ENCODE measurements at places on chromosomes 7 and 10.

GRCh38 chr7:75772081-75773077 is at the start of gene CCL26:
Gene CCL26 (minus strand): TSS chr7:75772211. CDS start chr7:75772176, 35 bp downstream.
- DNase-seq, result no peak

DNA sequence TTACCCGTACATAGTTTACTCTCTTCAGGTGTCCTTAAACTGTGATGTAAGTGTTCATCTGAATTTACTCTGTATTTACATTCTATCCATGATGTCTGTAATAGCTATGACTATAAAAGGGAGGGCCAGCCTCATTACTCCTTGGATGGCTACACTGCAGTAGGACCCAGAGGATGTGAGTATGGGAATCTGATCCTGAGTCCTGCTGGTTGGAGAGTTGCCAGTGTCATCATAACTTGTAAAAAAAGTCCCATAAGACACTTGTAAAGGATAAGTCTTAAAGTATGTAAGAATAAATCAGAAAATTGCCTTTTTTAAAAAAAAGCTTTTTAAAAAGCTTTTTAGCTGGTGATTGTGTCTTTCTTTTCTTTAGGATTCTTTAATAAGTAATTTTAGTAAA is 95.4 kb downstream of the PPP1R9A start:
- no peak for DNase-seq

- DNase-seq, result no peak
Observed at GRCh38 chr7:93178213-93178612, 30.0 kb upstream of the SAMD9L start.

GRCh38 chr7:147584771-147585193 is 1005.8 kb upstream of the C7orf33 start:
- DNase-seq, result no peak

GRCh38 chr7:150852371-150852905 is at the start of gene AOC1:
Gene AOC1 (plus strand): TSS chr7:150852517. CDS start chr7:150856471, 3,954 bp downstream.
- no peak for DNase-seq

DNA sequence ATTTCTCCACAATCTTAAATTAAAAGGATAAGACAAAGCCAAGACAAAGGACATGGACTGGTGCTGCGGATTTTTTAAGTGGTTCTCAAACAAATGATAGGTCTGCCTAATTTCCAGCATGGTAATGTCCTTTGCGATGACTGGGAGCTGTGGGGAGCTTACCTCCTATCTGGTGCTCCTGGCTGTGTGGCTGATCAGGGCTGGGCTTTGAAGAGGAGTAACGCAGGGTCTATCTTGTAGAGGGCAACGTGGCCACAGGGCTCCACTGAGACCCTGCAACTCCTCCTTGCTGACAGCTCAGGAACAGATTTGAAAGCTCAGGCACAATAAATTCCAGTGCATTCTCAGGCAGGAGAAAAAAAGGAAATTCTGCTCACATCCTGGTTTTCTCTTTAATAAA is 103.1 kb upstream of the SFMBT2 start:
- no peak for DNase-seq

GRCh38 chr7:158357898-158358821 is 229.5 kb downstream of the PTPRN2 start:
- DNase-seq, result no peak

- no peak for DNase-seq
Observed at GRCh38 chr10:119734396-119735332, 8.8 kb downstream of the INPP5F start.

GRCh38 chr7:47792521-47793121 is 155.6 kb downstream of the PKD1L1 start:
- DNase-seq, result no peak

DNA sequence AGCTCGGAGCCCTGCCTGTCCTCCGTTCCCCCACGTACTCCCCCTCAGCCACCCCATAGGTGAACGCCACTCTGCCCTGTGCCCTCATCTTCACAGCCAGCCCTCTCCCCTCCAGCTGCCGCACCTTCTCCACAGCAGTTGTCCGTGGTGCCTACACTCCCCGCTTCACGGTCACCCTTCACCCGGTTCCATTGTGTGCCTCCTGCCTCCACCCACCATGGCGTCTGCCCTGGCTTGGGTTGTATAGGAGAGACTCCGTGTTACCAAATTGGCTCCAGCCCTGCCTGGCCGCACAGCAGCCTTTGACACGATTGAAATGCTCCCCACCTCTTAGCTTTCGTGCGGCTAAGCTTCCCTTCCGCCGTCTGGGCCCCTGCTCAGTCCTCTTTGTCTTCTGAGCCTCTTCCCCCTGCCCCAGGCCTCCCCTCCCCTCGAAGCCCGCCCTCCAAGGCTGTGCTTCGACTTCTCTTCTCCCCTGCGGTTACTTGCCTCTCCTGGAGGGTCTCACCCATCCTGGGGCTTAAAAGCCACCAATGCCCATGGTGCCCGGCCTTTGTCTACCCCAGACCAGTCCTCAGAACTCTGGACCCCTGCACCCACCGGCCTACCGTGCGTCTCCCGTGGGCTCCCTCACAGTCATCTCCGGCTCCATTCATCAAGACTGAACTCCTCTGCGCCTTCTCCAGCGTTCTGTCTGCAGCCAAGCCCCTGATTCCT is 18.5 kb upstream of the NODAL start:
- DNase-seq, result no peak

- no peak for DNase-seq
Observed at GRCh38 chr10:104735036-104735756, 94.1 kb downstream of the SORCS3 start.

- DNase-seq, result no peak
Observed at GRCh38 chr7:113142385-113143119, 24.2 kb upstream of the SMIM30 start.

DNA sequence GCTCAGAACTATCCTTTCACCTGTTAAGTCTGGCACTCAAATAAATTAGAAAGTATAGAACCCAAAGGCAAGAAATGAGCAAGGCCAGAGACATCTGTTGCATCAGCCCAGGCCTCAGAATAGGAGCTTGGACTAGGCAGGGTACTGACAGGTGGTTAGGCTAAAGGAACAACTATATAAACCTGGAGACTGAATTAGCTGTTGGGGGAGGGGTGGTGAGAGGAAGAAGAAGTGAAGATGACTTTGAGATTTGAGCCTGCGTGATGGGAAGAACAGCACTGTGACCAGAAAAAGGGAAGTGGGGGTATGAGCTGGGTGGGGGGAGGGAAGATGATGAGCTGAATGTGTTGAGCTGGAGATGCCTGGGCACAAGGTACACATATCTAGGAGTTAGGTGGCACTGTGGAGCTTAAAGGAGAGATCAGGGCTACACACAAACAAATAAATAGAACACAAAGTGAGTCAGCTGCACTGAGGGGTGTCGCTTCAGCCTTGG is 244.7 kb downstream of the PTEN start:
- DNase-seq, result peak; percentile 71

DNA sequence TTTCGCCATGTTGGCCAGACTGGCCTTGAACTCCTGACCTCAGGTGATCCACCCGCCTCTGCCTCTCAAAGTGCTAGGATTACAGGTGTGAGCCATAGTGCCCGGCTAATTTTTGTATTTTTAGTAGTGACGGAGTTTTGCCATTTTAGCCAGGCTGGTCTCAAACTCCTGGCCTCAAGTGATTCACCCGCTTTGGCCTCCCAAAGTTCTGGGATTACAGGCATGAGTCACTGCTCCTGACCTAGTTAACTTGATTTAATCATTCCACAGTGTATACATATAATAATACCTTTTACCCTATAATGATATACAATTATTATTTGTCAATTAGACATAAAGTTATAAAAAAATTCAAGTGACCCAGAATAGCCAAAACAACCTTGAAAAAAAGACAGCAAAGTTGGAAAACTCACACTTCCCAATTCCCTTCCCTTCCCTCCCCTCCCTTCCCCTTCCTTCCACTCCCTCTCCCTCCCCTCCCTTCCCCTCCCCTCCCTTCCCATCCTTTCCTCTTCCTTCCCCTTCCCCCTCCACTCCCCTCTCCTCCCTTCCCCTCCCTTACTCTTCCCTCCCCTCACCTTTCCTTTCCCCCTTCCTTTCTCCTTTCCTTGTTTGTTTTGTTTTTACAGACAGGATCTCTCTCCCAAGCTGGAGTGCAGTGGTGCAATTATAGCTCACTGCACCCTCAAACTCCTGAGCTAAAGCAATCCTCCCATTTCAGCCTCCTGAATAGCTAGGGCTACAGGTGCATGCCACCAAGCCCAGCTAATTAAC is 14.8 kb upstream of the ZMIZ2 start:
- no peak for DNase-seq

GRCh38 chr7:114789871-114790311 is 132.0 kb upstream of the MDFIC start:
- no peak for DNase-seq

DNA sequence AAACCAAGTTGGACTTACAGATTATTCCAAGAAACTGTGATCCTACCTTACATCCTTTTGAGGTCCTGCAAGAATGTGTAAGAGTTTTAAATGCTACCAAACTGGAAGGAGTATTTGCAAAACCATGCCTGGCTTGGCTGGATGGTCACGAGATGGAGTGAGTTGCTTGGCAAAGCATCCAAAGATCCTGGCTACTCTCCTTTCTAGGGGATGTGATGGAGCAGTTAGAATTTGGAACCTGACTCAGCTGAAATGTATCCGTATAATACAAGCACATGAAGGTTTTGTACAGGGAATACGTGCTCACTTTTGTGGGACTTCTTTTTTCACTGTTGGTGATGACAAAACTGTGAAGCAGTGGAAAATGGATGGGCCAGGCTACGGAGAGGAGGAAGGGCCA is 13.3 kb upstream of the SYPL1 start:
- no peak for DNase-seq

- no peak for DNase-seq
Observed at GRCh38 chr10:21746118-21746517, 212.1 kb downstream of the MLLT10 start.

GRCh38 chr7:50101873-50102272 is 8.8 kb upstream of the ZPBP start:
- DNase-seq, result no peak

DNA sequence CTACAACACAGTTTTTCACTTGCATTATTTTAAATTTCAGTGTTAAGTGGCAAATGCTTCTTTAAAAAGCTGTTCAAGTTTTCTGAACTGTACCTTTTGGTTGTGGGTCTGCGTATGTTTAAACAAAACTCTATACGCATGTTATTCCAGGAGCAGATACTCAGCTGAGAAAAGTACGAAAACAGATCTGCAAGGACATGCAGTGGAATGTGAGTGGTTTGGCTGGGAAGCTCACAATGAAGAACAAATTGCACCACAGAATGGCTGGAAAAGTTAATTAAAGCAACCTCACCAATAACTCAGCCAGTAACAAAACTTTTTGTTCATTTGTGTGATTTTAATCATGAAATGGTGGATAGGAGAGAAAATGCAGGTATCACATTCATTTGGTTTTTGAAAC is 17.6 kb downstream of the GLI3 start:
- DNase-seq, result no peak

GRCh38 chr10:67925449-67926005 is 41.1 kb downstream of the SIRT1 start:
- no peak for DNase-seq

DNA sequence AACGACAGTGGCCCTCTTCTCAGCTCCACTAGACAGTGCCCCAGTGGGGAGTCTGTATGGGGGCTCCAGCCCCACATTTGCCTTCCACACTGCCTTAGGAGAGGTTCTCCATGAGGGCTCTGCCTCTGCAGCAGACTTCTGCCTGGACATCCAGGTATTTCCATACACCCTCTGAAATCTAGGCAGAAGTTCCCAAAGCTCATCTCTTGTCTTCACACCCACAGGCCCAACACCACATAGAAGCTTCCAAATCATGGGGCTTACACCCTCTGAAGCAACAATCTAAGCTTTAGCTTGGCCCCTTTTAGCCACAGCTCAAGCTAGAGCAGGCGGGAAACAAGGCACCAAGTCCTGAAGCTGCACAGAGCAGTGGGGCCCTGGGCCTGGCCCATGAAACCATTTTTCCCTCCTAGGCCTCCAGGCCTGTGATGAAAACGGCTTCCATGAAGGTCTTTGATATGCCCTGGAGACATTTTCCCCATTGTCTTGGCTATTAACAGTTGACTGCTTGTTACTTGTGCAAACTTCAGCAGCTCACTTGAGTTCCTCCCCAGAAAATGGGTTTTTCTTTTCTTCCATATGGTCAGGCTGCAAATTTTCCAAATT is 89.2 kb downstream of the KBTBD2 start:
- DNase-seq, result no peak

DNA sequence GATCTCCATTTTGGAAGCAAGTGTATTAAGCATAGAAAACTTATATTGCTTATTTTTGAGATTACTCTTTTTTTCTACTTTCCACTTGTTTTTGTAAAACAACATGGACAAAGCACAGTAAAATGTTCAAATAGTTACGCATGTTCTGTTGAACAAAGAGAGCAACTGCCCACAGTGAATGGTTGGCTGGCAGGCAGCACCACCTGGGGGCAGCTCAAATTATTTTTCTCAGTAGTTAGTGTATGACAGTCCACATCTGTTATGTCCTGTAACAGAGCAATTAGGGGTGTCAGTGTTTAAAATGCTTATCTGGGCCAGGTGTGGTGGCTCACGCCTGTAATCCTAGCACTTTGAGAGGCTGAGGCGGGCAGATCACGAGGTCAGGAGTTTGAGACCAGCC is 46.1 kb upstream of the CACUL1 start:
- DNase-seq, result no peak

DNA sequence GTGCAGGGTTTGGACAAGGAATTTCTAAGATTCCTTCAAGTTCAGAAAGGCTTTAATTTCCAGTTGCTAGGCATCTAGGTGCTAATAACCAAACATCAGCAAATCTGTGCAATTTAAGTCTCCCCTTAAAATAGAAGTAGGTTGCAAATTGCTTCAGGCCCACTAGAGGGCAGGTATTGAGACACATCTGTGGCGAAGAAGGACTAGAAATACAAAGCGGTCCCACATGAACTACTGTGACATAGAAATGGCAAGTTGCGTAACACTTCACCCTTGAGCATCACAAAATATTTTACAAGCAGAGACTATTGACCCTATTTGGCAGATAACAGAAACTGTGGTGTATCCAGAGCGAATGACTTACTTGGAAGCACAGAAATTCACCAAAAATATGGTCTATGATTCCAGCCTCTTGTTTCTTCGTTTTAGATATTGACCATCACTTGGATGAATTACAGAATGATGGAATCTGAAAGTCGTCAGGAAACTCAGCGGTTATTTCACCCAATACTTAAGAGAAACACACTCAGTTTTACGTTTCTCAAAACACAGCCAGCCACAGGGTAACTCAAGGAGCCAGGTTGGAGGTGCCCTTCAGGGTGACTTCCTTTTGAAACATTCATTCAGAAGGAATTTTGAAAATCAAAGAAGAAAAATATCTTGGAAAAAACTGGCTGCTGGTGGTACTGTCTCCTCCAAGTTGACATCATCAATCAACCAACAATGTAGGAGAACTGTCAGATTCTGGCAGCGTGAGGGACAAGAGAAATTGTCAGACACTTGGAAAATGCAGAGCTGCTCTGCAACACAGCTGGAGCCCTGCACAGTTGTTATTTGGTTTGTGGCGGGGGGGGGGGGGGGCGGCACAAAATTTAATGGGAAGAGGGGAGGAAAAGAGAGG is 256.3 kb upstream of the MINDY3 start:
- DNase-seq, result no peak

DNA sequence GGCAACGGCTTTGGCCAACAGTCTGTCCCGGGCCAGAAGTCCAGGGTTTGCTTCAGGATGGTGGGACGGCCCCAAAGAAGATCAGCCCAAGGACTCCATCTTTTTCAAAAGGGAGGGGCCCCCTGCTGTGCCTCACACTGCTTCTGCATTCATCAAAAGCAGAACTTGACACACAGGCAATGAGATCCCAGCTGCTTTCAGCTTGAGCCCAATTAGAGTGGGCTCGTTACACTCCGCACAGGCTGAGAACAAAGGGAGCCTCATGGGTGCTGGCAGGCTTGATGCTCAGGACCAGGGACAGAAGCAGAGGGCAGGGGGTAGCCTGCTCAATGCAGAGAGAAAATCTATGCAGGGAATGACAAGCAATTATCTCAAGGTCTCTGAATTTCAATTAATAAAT is 45.5 kb downstream of the VOPP1 start:
- DNase-seq, result peak; percentile 45

- DNase-seq, result no peak
Observed at GRCh38 chr10:85901599-85901998, 465.0 kb downstream of the GRID1 start.

All from CD4-positive, alpha-beta T cell treated with Interleukin-15 for 1 hour (primary cell).